Activated CD8-positive, alpha-beta memory T cell treated with anti-CD3 and anti-CD28 coated beads for 1 hour (primary cell): ENCODE measurements at places on chromosomes 5 and 9.

- DNase-seq, result no peak
Measured at GRCh38 chr5:139847091-139847490, 51.5 kb downstream of the PSD2 start.

- no peak for DNase-seq
Measured at GRCh38 chr5:178439493-178440180, 150.6 kb downstream of the COL23A1 start.

DNA sequence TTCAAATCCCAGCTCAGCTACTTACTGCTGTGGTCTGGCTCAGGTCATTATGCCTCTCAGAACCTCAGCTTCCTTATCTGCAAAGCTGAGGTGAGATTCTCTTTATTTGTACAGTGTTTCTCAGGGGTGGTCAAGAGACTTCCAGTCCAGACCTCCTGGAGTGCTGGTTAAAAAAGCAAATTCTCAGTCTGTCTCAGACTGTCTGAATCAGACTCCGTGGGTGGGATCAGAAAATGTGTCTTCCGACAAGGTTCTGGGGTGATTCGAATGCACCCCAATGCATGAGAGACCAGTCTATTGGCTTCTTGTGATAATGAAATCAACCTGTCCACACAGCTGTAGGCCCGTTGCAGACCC is 137.7 kb upstream of the SMIM23 start:
- DNase-seq, result no peak

- DNase-seq, result no peak
Measured at GRCh38 chr9:134635351-134636148, 6.1 kb upstream of the COL5A1 start.

DNA sequence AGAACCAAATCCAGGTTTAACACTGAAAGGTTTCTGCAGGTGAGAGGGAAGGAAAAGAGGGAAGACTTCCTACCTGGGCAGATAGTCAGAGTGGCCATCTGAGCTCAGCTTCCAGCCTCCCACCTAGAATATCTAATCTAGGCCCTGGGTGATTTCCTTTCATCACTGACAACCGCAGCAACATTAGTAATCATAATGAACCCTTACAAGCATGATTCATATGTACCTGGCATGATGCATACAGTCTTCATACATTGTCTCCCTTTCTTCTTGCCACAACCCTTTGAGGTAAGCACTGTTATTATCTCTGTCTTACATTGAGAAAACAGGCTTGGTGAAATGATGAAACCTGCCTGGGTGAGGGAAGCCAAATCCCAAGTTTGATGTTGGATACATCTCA is 13.5 kb downstream of the AFAP1L1 start:
- no peak for DNase-seq

GRCh38 chr9:128192601-128193371 is 1.4 kb upstream of the CIZ1 start:
- DNase-seq, result peak; percentile 33

DNA sequence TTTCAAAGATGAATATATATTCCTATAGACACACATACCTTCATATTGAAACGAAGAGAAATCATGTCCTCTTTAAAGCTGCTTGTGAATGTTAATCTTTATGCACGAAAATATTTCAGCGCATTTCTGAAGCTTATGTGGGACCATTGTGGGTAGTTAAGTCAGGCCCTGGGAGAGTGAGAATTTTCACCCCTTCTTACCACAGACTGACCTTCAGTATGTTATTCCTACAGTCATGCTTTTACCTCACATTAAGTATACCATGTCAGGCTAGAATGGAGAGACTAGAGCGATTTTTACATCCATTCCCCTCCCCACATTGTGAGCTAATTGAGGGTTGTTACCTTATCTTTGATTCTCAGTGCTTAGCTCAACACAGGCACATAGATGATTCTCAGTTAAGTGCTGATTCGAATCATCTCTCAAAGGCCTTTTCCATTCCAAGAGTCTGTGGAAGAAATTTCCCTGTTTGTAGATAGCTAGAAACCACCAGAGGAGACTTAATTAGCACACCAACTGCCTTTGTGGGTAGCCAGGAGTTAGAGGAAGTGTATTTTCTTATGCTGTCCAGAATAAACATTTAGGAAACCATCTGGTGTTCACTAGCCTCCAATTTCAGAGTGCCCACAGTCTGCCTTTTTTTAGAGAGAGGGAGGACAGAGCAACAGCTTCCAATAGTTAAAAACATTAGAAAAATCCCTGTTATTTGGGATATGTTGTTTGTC is 110.5 kb downstream of the MEGF10 start:
- DNase-seq, result no peak

- DNase-seq, result no peak
Measured at GRCh38 chr9:75921391-75922127, 31.1 kb downstream of the PCSK5 start.

GRCh38 chr9:94819161-94819687 is 92.7 kb downstream of the AOPEP start:
- DNase-seq, result no peak

DNA sequence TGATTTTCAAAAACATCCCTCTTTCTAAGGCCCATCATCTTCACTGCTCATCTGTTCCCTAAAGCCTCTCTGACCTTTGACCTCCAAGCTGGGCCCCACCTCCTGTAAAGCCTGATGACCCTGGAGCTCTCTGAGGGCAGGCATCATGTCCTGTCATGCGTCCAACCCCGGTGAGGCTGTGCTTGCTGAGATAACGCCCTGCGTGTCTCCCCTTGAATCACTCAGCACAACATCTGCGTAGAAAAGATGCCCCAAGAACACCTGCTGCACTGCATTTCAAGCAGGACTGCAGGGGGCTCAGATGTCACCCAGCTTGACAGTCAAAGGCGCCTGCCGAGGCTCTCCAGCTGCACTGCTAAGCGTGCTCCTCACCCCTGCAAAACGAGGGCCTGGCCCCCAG is 78.0 kb downstream of the OTULIN start:
- DNase-seq, result no peak

DNA sequence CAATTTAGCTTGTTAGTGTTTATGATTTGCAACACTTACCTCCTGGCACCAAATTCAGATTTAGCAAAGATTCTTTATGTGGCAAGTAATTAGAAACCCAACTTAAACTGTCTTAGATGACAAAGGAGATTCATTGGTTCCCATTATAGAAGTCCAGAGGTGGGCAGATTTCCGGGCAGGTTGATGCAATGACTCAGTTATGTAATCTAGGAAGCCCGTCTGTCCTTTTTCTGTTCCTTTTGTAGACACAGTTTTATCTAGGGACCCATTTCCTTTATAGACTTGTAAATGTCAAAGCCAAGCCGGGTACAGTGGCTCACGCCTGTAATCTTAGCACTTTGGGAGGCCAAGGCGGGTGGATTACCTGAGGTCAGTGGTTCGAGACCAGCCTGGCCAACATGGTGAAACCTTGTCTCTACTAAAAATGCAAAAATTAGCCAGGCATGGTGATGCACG is 20.3 kb upstream of the ANKRD33B start:
- no peak for DNase-seq

DNA sequence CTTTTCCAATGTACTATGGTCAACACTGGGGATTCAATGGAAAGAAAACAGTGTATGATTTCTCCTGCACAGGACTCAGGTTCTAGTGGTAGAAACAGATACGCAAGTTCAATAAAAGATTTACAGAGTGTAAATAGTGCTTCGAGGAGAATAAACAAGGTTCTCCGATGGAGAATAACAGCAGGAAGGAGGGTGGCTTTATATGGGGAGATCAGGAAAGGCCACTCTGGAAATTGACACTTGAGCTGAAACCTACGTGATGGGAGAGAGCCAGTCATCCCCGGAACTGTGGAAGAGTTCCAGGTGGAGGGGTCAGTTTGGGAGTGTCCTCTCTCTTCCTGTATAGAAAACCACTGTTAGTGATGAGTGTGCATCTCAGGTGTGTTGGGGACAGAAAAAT is 65.9 kb downstream of the GARNL3 start:
- DNase-seq, result no peak

DNA sequence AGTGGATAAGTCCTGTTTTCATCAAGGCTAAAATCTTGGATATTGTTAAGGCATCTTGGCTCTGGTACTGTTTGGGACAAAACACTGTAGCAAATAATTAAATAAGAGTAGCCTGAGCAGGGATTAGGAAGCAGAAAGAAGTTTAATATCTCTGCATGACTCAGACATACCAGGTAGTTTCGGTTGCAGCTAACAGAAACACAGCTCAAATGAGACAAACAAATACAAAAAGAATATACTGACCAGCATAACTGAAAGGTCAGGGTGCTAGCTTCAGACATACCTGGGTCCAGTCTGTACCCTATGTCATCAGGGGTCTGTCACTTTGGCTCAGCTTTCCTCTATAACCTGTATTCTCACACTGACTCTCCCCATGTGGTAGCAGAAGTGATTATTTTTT is 156.4 kb upstream of the MAP3K1 start:
- no peak for DNase-seq

DNA sequence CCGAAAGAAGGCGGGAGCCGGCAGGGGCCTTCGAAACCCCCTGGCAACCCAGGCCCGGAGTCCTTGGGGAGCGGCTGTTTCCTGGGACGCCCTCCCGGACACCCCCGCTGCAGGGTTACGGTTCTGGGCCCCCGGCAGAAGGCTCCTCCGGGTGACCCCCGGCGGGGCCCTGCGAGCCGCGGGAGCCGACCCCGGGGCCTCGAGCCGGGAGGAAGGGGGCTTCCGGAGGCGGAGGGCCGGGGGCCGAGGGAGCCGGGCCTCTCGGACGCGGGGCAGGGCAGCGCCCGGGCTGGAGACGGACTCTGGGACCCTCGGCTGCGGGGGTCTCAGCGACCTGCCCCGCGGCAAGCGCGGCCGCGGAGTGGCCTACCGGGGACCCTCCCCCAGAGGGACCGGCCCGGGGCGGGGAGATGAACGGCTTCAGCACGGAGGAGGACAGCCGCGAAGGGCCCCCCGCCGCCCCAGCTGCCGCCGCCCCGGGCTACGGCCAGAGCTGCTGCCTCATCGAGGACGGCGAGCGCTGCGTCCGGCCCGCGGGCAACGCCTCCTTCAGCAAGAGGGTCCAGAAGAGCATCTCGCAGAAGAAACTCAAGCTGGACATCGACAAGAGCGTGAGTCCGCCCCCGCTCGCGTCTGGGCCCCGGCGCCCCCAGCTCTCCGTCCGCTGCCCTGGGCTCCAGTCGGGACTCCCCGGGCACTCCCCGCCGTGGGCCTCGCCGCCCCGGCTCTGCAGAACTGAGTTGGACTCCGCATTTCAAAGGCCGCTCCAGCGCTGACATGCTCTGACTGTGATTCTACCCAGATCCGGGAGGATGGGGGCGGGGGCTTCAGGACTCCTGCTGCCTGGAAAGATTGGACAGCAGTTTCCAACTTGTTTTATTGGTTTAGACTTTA is 645 bp downstream of the SAP30L start:
- no peak for DNase-seq

DNA sequence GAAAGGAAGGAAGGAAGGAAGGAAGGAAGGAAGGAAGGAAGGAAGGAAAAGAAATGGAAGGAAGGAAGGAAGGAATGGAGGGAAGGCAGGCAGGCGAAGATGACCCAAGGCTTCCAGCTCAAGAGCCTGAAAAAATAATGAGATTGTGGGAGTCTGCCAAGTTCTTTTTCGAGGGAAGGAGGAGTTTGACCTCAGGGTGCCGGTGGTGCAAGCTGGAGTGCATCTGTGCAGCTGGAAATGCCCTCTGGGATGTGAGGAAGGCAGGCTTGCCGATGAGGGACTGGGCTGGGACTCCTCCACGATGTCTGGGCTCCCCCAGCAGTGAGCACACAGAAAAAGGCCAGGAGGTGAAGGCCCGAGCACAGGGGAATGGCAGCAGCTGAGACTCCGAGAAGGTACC is 154.9 kb upstream of the DAPK1 start:
- DNase-seq, result no peak

- DNase-seq, result no peak
Measured at GRCh38 chr5:116699332-116699731, 124.7 kb upstream of the SEMA6A start.

GRCh38 chr9:6870650-6871477 is 113.1 kb downstream of the KDM4C start:
- no peak for DNase-seq

- no peak for DNase-seq
Measured at GRCh38 chr5:132890817-132891216, 17.3 kb downstream of the LEAP2 start.

GRCh38 chr5:569358-569867 is 42.7 kb upstream of the CEP72 start:
- no peak for DNase-seq

GRCh38 chr9:134374301-134375010 is 48.2 kb downstream of the RXRA start:
- DNase-seq, result no peak

DNA sequence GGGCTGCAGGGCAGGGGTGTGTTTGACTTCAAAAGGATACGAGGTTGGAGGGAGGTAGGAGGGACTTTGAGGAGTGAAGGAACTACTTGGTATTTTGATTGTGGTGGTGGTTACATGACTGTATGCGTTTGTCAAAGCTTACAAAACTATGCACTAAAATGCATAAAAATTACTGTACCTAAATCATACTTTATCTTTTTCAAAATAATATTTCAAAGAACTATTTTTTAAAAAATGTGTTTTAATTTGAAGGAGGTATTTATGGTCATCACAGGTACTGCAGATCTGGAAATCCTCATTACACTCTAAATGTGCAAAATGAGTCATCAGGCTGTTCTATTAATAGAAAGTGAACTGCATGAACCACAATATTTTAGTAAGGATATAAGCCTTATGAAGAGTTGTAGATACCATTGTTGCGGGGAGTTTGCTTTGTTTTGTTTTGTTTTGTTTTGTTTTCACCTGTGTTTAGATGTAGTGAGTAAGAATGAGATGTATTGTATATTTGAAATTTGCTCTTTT is 116.9 kb downstream of the ARRDC3 start:
- no peak for DNase-seq

GRCh38 chr5:176692326-176692725 is 45.0 kb downstream of the TSPAN17 start:
- no peak for DNase-seq

DNA sequence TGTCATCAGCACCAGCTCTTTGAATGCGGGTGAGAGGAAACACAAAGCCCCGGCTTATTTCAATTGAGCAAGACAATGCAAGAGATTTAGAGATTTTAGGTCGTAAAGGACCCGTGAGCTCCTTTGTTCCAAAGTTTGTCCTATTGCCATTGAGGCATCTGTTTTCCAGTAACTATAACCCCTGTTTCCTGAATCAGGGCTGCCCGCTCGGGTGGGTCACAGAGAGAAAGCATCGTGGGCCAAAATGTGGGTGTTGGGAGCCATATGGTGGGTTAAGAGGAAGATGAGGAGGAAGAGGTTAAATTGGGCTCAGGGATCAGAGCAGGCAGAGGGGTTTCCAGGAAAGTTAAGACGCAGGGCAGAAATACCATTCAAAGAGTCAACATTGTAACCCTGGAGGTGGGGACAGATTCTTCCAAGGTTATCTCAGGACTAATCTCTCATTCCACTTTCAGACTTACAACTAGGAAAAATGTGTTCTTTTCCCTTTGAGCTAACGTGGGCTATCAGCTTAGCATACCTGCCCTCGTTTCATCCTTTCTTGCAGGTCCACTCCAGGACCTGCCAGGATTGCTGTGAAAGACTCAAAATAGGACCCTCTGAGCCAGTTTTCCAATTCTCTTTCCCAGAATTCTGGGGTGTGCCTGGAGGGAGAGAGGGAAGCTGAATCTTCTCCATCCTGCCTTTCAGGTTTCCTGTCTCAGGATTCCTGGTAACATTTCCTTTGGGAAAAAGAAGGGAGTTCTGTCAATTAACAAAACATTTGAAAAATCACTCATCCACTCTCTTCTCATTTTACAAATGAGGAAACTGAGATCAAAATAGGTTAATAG is 95.5 kb upstream of the TAF11L2 start:
- no peak for DNase-seq
